ENCODE measurements at places on chromosomes 4 and X. TPM values are rescaled to one million over a fixed set of nuclear protein-coding genes. Genes with fewer than 3 reads are reported as not detected.

Gene SHOX
- not detected for total RNA-seq

Gene SLC38A5
- 252 TPM for total RNA-seq

Gene NKX6-1
- not detected for total RNA-seq

Gene TCEAL7
- 6.5 TPM for total RNA-seq

Gene CORIN
- 0.04 TPM for total RNA-seq

Gene MAD2L1
- 56.0 TPM for total RNA-seq

Gene TMEM185A
- total RNA-seq: 12.6 TPM

Gene CT47A7
- not detected for total RNA-seq

Gene GAGE12E
- not detected for total RNA-seq

- peak; percentile 89 for DNase-seq
Measured at GRCh38 chrX:103442536-103442901, 66.2 kb downstream of the BEX3 start.

DNA sequence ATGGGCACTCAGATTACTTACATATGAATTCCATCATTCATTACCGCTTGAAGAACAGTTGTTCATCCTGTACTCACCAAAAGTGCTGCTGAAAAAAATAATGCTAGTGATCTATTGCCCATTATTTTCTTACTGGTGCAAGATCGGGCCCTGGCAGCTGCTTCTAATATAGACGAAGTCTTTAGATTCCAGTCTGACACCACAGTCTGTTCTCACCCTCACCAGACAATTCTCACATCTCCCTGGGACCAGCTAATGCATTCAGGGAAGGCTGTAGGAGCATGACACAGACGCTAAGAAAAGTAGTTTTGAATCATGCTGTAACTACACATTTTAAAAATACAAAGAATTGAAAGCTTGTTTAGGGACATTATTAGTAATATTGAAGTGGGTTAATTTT is 13.8 kb downstream of the GEMIN8 start:
- DNase-seq: no peak

DNA sequence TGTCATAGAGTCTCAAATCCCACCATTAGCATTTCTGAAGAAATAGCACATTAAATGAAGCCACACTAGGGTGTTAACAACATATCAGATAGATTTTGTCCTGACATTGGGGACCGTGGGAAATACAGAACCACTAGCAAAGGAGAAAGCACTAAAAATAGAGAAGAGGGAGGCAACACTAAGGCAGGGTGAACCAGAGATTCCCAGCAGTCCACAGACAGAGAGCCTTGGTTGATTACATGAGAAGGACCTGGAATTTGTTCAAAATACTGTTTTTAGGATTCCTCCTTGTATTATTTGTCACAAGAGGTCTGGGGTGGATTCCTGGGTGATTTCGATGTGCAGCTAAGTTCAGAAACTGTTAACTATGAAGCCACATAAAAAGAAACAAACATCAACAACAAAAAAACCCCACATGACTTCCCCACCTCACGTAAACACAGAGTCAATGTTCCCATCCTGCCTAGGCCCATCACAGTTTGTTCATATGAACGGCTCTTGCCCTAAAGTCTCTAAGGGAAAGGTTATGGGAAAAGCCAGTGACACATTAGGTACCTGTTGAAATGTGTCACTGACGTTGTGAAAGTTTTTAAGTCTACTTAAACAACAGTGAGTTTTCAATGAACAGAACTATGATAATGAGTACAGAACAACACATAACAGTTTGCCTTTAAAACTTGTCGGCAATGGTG is 23.6 kb upstream of the GRSF1 start:
- DNase-seq: peak; percentile 24

- DNase-seq: no peak
Measured at GRCh38 chr4:181830404-181831035, 412.7 kb upstream of the TENM3 start.

DNA sequence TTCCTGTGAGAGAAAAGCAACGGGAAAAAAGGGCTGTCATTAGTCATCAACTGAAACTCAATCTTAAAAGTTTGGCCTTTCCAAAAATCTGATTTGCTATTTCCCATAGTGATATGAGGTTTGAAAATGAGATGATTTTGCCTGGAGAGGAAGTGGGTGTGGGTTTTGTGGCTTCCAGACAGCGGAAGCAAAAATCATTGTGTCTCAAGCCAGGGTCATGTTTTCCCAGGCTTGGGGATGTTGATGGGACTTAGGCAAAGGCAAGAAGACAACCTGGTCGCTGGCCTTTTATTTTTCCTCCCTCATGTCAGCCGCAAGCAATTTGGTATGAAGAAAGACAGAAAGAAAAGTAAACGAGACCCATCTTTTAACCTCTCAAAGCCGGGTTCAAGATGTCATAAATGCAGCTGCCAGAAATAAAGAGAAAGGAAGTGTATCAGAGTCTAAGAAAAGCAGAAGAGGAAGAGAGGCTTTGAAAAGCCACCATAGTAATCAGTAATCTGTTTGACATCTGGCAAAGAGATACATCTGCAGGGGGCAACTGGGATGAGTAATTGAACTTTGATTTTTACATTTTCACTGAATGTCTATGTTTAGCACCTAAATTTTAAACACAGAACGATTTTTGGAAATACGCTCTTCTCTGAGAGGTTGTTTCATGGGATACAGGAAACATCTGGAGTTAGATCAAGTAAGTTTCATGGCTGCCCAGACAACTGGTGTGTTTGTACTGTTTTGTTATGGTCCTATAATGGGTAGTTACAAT is 521.6 kb upstream of the SLIT2 start:
- no peak for DNase-seq

- no peak for DNase-seq
Measured at GRCh38 chrX:57669961-57670360, 10.1 kb downstream of the NLRP2B start.

DNA sequence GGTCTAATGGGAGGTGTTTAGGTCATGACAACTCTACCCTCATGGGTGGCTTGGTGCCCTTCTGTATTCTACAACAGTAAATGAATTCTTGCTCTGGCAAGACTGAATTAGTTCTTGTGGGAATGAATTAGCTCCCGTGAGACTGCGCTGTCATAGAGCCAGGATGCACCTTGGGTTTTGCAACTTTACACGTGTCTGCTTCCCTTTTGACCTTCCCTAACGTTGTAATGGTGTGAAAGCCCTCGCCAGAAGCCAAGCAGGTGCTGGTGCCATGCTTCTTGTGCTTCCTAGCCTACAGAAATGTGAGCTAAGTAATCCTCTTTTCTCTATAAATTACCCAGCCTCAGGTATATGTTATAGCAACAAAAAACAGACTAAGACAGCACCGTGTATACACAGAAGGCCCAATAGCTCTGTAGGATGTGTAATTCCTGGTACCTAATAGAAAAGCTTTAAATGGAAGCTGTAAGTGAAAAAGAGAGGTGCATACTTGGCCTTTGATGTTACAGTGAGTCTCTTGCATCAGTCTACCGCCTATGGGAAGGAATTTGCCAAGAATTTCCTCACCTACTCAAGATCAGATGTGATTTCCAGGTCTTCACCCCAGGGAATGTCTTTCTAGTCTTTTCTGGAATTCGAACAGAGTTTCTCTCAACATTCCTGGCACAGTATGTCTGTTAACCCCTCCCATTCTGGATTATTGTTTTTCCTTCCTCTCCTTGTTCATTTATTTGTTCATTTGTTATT is 3.2 kb upstream of the ENPEP start:
- no peak for DNase-seq

DNA sequence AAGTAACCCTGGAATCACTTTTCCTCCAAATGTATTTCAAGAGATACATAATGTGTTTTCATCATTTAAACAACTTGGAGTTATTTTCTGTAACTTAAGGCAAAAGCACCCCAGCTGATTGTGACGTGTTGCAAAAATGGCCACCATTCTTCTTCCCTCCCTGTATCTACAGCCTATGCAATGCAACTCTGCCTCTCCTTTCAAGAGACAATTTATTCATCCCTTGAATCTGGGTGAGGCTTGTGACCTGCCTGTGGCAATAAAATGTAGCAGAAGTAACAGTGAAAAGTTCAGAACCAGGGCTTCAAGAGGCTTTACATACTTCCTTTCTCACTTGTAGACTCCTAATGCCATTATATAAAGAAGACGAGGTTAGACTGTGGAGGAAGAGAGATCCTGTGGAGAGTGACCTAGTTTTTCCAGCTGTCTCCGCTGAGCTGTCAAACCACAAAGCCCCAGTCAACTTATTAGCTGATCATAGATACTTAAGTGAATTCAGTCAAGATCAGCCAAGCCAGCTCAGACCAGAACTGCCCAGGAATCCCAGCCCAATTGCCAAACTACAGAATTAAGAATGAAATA is 81.0 kb upstream of the KLF3 start:
- no peak for DNase-seq

DNA sequence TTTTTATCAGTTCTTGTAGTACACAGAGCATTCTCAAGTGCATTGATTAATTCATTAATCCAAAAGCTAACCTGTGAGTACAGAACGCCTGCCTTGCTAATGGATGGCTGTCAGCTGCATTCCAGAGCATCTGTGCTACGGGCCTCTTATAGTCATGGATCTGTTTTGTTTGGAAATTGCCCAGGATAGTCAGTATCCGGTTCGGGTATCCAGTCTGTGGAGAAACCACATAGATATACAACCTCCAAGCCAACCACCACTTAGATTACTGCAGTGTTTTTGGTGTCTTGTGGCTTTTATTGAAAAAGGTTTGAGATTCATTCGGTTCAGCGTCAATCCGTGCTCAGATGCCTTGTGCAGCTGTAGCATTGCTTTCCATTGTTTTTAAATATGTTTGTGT is 4.0 kb downstream of the LAP3 start:
- no peak for DNase-seq

DNA sequence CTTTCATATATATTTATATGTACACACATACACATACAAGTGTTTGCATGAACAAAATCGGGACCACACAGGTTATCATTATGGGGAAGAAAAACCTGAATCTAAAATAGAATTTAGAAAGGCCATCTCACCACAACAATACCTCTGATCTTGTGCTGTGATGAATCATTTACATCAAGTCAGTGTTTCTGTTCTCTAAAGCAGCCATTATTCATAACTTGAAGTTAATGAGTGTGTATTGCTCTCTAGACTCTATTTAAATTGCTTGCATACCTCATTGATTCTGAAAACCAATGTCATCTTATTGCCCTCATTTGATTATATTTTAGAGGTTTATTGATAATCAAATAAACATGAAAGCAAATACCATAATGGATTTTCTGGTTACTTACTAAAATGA is 71.6 kb downstream of the FAM114A1 start:
- no peak for DNase-seq

DNA sequence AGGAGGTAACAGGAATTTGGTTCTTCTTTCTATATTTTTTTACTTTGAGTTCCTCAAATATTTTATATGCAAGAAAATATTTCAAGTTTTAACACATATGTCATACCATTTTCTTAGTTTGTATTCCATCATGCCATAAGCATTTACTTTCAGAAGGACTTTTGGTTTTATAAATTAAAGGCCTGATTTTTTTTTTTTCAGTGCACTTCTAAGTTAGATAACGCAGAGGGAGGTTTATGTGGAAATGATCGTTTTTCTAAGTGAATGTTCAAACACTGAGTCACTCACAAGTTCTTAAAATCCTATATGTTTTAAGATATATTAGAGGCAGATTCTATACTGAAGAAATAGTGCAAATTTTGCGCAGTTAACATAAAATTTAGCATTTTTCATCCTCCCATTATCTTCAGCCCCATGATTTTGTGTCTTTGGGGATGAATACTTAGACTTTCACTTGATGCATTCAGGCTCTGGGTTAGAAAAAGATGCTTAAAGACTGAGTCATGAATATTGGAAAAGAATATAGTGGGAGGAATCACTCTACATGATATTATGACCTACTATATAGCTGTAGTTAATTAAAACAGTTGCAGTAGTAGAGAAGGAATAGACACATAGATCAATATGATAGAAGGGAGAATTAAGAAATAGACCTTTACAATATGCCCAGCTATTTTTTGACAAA is 54.9 kb downstream of the COL4A5 start:
- peak; percentile 6 for DNase-seq

DNA sequence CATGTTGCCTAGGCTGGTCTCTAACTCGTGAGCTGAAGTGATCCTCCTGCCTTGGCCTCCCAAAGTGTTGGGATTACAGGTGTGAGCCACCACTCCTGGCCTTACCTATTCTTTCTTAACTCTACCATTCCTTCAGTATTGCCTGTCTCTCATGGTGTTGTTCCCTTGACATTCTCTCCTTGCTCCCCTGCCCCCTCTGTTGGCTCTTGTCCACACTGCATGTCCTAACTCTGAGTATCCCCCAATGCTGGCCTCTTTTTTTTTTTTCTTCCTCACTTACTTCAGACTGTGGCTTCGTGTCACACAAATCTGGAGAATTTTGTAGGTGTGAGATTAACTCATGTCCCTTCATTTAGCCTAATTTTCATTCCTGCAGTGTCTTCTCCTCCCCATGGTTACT is 22.9 kb upstream of the FRMPD4 start:
- no peak for DNase-seq
